Activated CD4-positive, alpha-beta T cell treated with anti-CD3 and anti-CD28 coated beads for 48 hours (primary cell): ENCODE measurements at places on chromosomes 11 and 22.

GRCh38 chr11:122453586-122453985 lies 201.9 kb upstream of the UBASH3B start:
- no peak for DNase-seq

GRCh38 chr11:37110385-37110784 lies 512.3 kb upstream of the RAG2 start:
- no peak for DNase-seq

GRCh38 chr11:2589538-2589934 lies 110.3 kb downstream of the KCNQ1OT1 start:
- DNase-seq: no peak

DNA sequence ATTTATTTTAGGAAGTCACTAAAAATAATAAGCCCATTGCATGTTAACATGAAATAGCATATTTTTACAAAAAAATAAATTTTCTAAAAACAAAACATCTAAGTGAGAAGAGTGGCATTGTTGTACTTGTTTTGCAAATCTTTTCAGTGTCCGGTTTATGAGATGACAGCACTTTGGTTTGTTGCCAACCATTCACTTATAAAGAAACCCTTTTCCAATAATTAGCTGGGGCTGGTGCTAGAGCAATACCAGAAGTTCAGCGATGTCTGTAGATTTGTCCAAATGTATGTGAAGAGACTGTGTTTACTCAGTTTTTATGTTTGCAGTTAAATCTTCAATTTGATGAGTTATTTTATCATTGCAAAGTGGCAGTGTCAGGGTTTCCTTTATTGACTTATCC lies 22.1 kb upstream of the KRTAP5-7 start:
- no peak for DNase-seq

DNA sequence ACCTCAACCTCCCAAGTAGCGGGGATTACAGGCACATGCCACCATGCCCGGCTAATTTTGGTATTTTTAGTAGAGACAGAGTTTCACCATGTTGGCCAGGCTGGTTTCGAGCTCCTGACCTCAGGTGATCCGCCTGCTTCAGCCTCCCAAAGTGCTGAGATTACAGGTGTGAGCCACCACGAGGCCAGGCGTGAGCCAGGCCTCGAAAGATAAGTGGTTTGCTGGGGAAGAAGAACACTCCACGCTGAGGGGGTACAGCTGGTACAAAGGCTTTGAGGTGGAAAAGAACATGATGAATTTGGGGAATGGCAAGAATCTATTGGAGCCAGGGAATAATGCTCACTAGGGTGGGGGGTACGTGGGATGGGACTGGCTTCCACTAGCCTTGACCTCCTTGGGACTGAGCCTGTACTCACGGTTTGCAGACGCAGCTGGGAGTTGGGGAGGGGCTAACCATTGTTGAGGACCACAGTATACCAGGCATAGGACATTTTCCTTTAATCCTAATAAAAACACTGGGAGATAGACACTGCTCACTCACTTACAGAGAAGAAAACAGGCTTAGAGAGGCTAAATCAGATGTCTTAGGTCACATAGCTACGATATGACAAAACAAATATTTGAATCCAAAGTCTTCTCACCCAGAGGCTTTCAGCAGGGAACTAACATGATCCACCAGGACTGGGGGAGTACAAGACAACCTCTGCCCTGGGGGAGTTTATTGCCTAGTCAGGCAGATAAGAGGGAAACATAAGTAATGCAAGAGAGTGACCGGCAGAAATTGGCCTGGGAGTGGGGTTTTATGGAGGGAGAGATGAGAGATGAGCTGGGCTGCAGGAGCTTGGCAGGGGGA lies 4.9 kb downstream of the SLCO2B1 start:
- no peak for DNase-seq

DNA sequence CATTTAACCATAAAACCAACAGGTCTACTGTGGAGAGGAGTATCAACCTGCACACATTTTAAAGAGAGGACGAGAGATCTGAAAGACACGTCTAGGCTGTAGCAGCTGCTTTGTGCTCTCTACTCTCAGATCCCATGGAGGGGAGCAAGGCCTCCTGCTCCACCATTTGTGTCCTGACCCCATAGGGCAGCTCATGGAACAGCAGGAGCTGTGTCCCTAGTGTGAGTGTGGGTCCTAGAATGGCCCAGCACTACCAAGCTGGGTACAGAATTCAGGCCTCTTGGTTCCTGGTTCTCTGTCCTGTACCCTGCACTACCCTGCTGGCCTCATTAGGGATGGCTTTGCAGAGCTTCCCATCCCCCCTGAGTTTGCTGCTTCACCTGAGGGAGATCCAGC lies 76.5 kb downstream of the DHCR7 start:
- DNase-seq: no peak

- no peak for DNase-seq
These were observed 104.8 kb downstream of the MPPED2 start for GRCh38 chr11:30481330-30481729.

- no peak for DNase-seq
These were observed 434.7 kb downstream of the TBC1D22A start for GRCh38 chr22:47196881-47197772.

DNA sequence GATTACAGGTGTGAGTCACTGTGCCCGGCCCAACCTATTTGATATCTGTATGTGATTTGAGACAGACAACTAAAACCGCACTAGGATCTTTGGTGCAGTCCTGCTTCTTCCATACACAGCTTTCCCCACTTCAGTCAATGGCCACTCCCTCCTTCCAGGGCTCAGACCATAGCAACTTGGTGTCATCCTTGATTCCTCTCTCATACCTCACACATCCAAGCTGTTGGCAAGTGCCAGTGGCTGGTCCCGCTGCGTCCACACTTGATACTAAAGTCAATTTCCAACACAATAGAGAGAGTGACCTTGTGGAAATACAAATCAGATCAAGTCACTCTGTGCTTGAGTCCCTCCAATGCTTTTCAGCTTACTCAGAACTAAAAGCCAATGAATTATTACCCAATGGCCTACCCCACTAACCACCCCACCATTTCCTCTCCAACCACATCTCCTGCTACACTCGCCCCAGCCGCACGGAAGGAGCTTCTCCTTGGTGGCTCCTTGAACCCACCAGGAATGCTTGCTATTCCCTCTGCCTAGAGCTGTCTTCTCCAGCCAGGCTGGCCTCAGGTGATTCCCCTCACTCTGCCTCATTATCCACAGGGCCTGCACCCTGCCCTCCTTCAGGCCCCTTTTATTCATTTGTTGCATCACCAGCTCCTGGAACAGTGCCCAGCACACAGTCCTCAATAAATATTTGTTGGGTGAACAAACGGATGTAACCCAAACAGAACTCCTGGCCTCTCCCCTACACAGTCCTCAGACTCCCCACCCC lies 12.9 kb downstream of the ABTB2 start:
- DNase-seq: no peak

GRCh38 chr22:39090426-39091064 lies 6.5 kb upstream of the APOBEC3H start:
- peak; percentile 86 for DNase-seq

- DNase-seq: peak; percentile 15
These were observed 6.2 kb downstream of the DNAJC24 start for GRCh38 chr11:31375879-31376278.

GRCh38 chr11:129249923-129250322 lies 57.8 kb upstream of the ARHGAP32 start:
- DNase-seq: no peak

GRCh38 chr11:45850446-45850845 lies 3.2 kb downstream of the CRY2 start:
- DNase-seq: no peak

- no peak for DNase-seq
These were observed 160.9 kb downstream of the IGLL1 start for GRCh38 chr22:23419171-23419570.

- no peak for DNase-seq
These were observed 14.8 kb downstream of the CD3E start for GRCh38 chr11:118319337-118319707.

GRCh38 chr22:35275580-35275979 lies 18.3 kb downstream of the HMGXB4 start:
- peak; percentile 8 for DNase-seq

GRCh38 chr11:995044-995751 lies 41.3 kb downstream of the MUC6 start:
- no peak for DNase-seq

- no peak for DNase-seq
These were observed 129.2 kb downstream of the CACNA1I start for GRCh38 chr22:39699631-39700360.

- no peak for DNase-seq
These were observed 10.3 kb downstream of the IGLL5 start for GRCh38 chr22:22897947-22898346.

DNA sequence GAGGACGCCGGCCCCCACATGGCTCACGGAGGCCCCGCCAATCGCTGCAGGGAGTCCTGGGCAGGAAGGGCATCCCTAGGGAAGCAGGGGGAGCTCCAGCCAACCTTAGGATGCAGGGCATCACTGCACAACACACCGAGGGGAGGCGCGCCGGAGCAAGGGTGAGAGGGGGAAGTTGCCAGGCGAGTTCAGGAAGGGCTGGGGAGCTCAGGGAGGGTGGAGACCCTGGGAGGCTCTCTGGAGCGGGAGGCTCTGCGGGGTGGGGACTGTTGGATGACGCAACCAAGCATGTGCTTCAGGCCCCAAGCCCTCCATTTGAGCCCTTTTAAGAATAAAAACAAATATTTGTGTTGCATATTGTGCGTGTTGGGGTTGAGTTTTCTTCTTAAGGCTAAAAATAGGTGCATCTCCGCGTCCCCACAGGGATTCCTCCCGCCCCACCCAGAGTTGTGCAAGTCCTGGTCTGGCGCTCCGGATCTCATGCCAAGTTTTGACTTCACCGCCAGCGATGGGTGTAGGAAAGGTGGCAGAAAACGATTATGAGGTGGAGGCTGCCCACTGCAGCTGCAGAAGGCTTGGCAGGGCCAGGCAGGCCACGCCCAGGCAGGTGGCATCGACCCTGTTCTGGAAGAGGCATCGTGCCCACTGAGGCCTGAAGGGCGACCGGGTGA lies 65.2 kb downstream of the WNT7B start:
- DNase-seq: no peak

DNA sequence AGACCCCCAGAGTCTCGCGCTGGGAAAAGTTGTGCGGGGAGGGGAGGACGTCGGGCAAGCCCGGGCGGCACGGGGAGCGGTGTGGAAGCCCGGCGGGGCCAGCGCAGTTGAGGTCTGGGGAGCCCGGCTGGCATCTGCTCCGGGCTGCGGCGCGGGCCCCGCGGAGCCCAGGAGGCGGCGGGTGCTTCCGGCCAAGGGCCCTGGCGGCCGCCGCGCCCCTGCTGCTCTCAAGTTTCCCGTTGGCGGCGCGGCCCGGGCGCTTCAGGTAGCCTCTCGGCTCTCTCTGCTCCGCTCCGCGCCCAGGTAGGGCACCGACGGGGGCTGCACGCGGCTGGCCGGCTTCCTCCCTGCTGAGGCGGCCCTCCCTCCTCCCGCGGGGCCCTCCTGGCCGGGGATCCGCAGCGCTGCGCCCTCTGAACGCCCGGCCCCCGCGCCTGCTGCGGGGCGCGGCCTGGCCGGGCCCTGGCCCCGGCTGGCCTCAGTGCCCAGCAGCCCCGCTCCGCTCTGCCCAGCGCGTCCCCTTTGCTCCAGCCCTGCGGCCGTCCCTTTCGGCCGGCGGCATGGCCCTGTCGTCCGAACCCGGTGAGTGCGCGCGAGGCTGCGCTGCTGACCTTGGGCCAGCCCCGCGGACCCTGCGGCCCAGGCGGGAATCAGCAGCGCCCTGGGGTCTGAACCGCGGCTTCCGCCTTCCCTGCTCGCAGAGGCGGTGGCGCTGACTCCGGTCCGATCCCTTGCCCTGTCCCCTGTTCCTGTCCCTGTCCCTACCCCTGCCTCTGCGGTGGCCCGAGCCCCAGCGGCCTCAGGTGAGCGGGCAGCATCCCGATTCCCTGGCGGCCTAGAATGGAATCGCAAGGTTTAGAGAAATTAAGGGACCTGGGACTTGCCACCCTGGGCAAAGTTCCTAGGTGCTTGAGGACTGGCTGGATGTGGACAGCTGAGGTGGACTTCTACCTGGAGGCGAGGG lies 4.3 kb upstream of the AMPD3 start:
- peak; percentile 65 for DNase-seq

GRCh38 chr22:45717789-45718188 lies 46.2 kb downstream of the ATXN10 start:
- DNase-seq: no peak

DNA sequence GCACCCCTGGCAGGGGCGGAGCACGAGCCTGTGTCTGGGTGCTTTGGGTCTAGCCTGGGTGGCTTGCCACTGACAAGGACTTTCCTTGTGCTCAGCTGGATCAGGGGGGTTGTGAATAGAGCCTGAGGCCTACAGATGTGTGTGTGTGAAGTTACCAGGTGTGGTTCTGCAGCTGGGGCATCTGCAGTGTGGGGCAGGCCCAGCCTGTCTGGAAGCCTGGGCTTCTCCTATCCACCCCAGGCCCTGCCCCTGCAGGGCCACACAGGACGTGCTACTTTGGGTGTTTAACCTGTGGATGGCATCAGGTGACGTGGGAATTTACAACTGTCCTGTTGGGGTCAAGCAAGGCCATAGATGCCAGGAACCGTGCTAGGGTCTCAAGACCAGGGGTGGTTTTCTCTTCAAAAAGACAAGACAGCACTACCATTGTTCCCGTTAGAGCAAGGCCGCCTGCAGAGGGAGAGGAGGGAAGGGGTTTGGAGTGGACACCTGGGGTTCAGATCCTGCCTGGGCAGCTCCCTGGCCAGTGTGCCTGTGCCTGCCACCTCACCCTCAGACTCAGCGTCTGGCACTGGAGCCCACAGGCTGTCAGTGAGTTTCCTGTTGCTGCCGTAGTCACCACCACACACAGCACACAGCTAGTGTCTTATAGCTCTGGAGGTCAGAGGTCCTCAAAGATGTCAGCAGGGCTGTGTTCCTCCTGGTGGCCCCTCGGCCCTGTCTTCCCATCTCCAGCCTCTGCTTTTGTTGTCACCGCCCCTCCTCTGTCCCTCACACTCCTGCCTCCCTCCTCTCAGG lies 31.6 kb downstream of the CTTN start:
- DNase-seq: no peak

GRCh38 chr22:24693379-24693778 lies 81.1 kb downstream of the PIWIL3 start:
- DNase-seq: no peak

- DNase-seq: peak; percentile 61
These were observed 24.5 kb upstream of the DGKZ start for GRCh38 chr11:46322759-46323158.

- DNase-seq: no peak
These were observed 33.8 kb downstream of the TNRC6B start for GRCh38 chr22:40211476-40212054.

DNA sequence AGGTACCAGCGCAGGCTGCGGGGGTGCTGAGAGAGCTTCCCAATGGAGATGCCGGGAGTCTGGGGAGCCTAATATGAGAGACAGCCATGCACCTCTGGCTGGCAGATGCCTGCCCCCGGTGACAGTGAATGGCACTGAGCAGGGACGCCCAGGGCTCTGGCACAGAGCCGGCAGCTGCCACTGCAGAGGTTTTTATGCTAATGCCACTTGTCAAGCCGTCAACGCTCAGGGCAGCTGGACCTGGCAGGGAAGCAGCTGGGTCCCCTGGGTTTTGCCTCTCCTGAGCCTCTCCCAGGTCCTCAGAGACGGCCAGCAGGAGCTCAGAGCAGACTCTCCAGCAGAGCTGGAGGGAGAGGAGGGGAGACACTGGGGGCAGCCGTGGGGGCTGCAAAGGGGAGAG lies 573.6 kb downstream of the BUD13 start:
- no peak for DNase-seq

GRCh38 chr11:32963721-32964120 lies 52.0 kb upstream of the DEPDC7 start:
- DNase-seq: no peak

- no peak for DNase-seq
These were observed 98.9 kb downstream of the TRIM29 start for GRCh38 chr11:120039039-120039438.
